ENCODE measurements at places on chromosomes 16 and 17. TPM values are rescaled to one million over a fixed set of nuclear protein-coding genes. Genes with fewer than 3 reads are reported as not detected.

GRCh38 chr16:85242140-85242539 lies 129.9 kb upstream of the CIBAR2 start:
- DNase-seq, result no peak

DNA sequence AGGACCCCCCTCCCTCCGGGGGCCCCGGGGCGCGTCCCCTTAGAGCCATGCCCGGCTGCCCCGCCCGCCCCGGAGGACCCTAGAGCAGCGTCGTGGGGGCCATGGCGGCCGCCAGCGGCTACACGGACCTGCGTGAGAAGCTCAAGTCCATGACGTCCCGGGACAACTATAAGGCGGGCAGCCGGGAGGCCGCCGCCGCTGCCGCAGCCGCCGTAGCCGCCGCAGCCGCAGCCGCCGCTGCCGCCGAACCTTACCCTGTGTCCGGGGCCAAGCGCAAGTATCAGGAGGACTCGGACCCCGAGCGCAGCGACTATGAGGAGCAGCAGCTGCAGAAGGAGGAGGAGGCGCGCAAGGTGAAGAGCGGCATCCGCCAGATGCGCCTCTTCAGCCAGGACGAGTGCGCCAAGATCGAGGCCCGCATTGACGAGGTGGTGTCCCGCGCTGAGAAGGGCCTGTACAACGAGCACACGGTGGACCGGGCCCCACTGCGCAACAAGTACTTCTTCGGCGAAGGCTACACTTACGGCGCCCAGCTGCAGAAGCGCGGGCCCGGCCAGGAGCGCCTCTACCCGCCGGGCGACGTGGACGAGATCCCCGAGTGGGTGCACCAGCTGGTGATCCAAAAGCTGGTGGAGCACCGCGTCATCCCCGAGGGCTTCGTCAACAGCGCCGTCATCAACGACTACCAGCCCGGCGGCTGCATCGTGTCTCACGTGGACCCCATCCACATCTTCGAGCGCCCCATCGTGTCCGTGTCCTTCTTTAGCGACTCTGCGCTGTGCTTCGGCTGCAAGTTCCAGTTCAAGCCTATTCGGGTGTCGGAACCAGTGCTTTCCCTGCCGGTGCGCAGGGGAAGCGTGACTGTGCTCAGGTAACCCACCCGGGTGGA lies 759 bp downstream of the ALKBH5 start:
- DNase-seq, result peak; percentile 53

DNA sequence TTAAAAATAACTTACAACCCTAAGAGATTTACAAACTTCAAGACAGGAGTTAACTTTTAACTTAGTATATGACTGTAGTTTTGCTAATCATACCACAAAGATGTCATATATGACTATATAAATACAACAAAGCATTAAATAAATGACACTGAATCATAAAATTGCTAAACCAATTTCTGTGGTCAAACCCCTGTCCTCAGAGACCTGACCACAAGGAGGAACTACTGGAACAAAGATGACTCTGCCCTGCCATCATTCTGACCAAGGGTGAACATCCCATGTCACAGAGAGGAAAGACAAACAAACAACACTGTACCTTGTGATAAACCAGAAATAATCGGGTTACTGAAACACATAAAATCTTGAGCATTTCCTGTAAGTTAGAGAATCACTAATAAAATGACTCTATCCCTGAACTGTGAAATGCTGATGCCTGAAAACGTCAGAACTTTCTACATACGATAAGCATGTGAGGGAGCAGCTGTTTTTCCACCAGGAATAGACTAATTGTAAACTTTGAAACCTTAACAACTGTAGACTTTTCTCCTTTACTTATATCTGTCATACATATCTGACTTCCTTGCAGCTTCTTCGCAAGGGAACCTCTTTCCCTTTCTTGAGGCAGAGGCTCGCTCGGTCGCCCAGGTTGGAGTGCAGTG lies 47.9 kb downstream of the WDR59 start:
- no peak for DNase-seq

DNA sequence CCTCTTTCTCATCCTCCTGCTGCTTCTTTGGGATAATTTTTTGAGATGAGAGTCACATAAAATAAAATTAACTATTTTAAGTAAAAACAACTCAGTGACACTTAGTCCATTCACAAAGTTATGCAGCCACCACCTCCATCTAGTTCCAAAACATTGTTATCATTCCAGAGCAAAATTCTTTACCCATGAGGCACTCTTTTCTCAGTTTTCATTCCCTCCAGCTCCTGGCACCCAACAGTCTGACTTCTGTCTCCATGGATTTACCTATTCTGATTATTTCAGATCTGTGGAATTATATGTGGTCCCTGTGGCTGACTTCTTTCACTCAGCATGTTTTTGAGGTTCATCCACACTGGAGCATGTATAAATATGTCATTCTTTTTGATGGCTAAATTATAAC lies 239.9 kb upstream of the DYNLRB2 start:
- no peak for DNase-seq

DNA sequence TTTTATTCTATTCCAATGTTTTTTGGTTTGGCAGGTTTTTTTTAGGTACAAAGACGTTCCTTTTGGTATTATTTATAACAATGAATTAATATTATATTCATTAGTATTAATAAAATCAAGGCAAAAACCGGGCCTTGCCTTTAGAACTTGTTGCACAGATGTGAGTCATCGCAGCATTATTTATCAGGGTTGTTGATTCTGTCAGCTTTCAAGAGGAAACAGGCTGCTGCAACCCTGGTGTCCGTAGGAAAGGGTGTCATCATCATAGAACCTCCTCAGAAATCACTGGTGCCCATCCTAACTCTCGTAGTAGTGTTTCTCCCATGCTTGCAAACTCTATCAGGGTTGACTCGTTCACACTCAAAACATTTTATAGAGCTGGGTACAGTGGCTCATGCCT lies 10.2 kb upstream of the LRRC37B start:
- no peak for DNase-seq

- DNase-seq, result no peak
Observed at GRCh38 chr16:69607674-69608073, 41.9 kb downstream of the NFAT5 start.

GRCh38 chr16:65375651-65376050 lies 253.8 kb upstream of the CDH11 start:
- no peak for DNase-seq

DNA sequence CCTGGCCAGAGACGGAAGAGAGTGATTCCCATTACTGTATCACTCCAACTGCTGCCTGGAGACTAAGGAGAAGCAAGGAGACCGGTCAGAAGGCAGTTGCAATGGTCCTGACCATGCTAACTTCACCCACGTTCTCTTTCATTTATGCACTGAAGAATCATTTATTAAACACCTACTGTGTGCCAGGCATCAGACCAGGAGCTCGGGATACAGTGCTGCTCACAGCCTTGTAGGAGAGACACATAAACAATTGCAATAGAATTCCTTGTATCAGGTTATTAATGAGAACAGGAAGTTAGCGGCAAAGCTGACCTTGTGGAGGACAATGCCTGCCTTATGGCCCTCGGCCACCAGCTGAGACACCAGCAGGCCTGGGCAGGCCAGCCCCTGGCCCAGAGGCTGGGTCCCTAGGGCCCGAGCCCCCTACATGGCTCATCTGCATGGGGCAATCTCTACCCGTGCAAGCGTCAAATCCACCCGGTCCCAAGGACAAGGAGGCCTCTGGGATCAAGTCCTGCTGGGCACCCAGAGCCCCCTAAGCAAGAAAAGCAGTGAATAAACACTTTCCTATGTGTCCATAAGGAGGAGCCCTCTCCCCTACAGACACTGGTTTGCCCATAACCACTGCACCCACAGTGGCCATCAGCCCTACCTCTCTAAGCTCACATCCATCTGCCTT lies 8.6 kb upstream of the ENPP7 start:
- DNase-seq, result peak; percentile 31

DNA sequence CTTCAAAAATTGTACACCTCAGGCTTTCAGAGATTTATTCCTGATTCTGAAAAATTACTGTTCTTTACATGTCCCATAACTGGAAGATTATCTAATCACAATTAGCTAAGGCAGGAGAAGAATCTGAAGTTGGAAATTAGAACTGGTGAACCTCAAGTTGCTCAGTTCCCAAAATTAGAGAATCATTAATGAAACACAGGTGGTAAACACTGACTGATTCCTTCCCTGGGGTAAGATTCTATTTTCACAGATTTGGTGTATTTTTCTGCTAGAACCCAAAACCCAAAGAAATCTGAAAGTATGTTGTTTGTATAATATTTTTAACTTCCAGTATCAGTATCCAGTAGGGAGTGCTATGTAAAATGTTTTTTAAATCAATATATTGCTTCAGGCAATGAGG lies 25.7 kb downstream of the PHKB start:
- no peak for DNase-seq

GRCh38 chr16:67708368-67708771 lies 10.7 kb downstream of the GFOD2 start:
- DNase-seq, result no peak

GRCh38 chr16:85302018-85302847 lies 190.0 kb upstream of the CIBAR2 start:
- DNase-seq, result no peak

DNA sequence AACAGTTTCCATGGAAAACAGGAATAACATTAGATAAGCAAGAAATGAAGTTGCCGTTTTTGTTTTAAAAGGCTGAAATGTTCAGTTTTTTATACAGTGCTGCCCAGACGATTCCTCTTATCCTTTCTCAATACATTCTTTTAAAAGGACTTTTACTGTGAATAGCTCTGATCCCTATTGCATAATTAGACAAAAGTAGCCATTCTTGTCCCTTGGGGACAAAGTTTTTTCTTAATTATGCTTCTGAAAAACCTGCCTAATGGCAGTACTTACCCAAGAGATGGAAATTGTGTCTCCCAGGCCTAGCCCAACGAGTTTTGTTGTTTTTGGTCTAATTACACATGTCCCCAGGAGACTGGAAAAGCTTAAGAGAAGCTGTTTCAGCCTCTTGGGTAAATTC lies 27.6 kb downstream of the NXPH3 start:
- no peak for DNase-seq

DNA sequence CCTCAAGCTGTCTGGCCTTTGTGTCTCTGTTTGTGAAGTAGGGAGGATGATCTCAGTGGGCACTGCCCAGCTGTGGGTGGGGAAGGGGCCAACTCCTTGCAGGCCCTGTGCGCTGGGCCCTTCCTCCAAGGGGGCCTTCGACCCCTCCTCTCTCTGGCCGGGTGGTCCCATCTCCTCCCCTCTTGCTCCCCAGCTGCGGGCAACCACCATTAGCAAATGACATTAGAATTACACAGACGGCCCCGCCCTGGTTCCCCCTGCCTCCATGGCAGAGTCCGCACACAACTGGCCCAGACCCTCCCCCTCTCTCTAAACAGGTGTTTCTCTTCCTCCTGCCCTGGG lies 2.5 kb upstream of the SLC6A4 start:
- no peak for DNase-seq

- DNase-seq, result no peak
Observed at GRCh38 chr16:51055434-51055833, 95.6 kb downstream of the SALL1 start.

- no peak for DNase-seq
Observed at GRCh38 chr16:50300942-50301625, 34.7 kb downstream of the ADCY7 start.

- peak; percentile 92 for DNase-seq
Observed at GRCh38 chr17:60641810-60642220, 35.8 kb upstream of the BCAS3 start.

DNA sequence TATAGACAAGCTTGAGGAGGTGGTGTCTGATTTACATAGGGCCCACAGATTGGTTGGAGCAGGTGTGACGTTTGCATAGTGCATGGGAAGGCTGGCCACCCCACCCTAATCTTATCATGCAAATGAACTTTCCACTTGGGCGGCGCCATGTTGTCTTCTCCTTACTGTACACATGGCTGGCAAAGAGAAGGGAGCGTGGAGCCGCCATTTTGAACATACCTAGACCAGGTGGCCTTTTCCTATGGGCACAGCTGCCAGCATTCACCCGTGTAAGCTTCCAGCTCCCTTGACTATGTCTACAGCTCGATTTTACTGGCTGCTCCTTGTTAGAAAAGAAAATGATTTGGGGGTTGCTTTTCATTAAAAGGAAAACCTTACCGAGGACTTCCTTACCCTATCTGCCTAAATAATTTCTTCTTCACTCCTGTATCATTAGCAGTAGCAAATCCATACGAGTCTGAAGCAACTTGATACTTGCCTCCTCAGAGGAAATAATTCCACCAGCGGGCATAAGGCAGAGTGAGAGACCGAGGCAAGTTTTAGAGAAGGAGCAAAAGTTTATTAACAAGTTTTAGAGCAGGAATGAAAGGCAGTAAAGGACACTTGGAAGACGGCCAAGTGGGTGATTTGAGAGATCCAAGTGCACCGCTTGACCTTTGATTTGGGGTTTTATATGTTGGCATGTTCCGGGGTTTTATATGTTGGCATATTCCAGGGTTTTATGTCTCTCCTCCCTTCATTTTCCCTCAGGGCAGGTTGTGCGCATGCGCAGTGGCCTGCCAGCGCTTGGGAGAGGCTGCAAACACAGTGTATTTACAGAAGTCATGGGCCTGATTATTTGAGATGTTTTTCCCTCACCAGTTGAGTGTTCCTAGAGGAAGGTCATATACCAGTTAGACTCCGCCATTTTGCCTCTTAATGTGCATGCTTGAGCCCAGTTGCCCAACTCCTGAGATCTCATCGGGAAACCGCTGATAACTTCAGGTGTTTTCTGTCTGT lies 65.7 kb downstream of the MARF1 start:
- DNase-seq, result no peak

DNA sequence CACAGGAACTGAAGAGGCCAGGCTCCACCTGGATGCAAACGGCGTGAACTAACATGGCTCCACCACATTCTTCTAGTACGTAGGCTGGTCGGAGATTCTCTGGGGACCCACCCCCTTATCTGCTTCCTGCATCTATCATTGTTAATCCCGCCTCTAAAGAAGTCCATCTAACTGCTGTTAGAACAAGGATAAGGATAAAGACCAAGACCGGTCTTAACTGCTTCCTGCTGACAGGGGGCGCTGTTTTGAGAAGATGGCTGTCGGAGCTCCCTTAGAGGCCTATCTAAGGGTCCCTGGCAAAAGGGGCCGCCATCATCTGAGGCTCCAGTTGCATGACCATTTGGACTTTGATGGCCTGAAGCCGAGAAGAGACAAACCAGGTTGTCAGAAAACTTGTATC lies 25.8 kb upstream of the TNFSF12 start:
- peak; percentile 60 for DNase-seq

DNA sequence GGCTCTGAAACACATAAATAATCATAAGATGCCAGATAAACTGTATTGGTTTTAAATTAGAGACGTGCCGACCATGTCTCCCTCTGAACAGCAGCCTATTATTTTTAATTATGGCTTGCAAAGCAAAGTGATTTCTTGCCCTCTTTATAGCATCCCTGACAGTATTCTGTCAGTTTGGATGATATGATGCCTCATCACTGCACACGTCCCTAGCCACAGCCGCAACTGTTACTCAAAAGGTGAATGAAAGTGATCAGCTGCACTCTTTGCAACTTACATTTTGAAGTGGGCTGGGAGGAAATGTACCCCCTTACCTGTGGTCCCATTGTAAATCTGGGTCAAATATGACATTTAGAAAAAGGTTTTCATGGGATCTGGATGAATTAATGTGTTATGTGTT lies 389.9 kb downstream of the MAF start:
- no peak for DNase-seq

- DNase-seq, result no peak
Observed at GRCh38 chr16:53761962-53762703, 58.2 kb downstream of the FTO start.

The ELMO3 gene
- total RNA-seq, result 0.74 TPM

The PSMC5 gene
- total RNA-seq, result 46.6 TPM

The RPRML gene
- 0.09 TPM for total RNA-seq

The MIEF2 gene
- 22.4 TPM for total RNA-seq

The PFAS gene
- 21.8 TPM for total RNA-seq

The GSG1L gene
- total RNA-seq, result not detected

The EEF2KMT gene
- total RNA-seq, result 10.4 TPM

The CDR2L gene
- total RNA-seq, result 23.5 TPM

Data from dermis blood vessel endothelial cell (primary cell).